ENCODE measurements at places on chromosomes 5 and 9.

- H3K27me3 ChIP-seq = peaks cover 5% of the 10 kb centered on the region
- no peak for DNase-seq
- no peaks in the 10 kb centered on the region for H3K36me3 ChIP-seq
- H3K4me1 ChIP-seq = no peaks in the 10 kb centered on the region
Observed at GRCh38 chr9:100590481-100590880, 12.6 kb downstream of the CAVIN4 start.

- no peaks in the 10 kb centered on the region for H3K27me3 ChIP-seq
- H3K27ac ChIP-seq = no peak overlapping the region
- peaks cover 27% of the 10 kb centered on the region for H3K36me3 ChIP-seq
- DNase-seq = peak; percentile 1
- H3K4me3 ChIP-seq = no peak overlapping the region
- H3K4me1 ChIP-seq = peaks cover 38% of the 10 kb centered on the region
Observed at GRCh38 chr9:135902655-135903357, 4.5 kb downstream of the CAMSAP1 start.

DNA sequence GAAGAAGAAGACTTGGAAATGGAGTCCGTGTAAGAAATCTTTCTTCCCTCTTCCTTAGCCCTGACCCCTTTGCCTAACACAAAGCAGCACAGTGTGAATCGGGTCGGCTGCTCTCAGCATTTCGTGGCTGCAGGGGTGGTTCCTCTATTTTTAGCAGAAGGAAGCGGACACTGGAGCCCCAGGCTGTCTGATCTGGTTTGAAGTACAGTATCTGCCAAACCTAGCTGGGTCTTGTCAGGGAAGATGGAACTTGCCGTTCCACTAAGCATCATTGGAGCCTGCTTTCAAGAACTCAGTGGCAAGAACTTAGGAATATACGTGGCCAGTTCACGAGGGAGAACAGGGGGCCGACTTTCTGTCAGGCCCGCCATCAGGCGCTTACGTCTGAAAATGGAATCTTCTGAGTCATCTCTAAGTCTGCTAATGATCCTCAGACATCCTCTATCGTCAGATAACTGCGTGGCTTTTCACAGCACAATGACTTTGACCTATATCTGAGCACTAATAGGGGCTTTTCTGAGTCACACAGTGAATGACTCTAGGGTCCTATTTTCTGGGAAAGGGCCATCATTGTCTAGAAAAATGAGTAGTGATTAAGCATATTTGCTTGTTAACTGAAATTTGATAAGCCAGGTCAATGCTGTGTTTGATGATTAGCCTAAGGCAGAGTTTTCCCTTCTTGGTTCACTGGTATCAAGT, 43.3 kb upstream of the NCS1 start:
- H3K4me3 ChIP-seq = peak overlapping the region; percentile 62
- peaks cover 58% of the 10 kb centered on the region for H3K4me1 ChIP-seq
- no peaks in the 10 kb centered on the region for H3K27me3 ChIP-seq

DNA sequence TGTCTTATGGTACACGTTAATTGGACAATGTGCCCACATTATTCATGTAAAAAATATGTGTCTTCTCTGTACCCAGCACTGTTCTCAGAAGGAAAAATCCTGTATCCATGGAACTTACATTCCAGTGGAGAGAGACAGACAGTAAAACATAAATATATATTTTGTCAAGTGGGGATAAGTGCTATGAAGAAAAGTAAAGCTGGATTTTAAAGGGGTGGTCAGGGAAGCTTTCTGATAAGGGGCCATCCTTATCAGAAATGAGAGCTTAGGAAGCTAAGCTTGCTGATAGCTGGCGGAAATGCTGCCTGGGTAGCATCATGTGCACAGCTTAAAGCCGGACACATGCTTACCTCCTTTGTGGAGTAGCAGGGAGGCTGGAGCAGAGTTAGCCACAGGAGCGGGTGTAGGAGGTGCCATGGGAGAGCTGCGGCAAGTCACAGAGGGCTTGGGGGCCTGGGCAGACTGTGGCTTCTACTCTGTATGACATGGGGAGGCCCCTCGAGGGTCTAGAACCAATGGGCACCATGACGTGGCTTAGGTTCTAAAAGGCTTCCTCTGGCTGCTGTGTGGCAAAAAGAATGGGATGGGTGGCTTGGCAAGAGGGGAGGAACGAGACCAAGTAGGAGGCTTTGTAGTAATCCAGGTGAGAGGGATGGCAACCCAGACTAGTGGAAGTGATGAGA, 141.7 kb downstream of the FGF1 start:
- no peak overlapping the region for H3K4me3 ChIP-seq
- DNase-seq = no peak
- no peaks in the 10 kb centered on the region for H3K36me3 ChIP-seq
- no peaks in the 10 kb centered on the region for H3K4me1 ChIP-seq

GRCh38 chr5:23139338-23140171, 286.4 kb upstream of the CDH12 start:
- H3K27me3 ChIP-seq = no peaks in the 10 kb centered on the region
- H3K36me3 ChIP-seq = no peaks in the 10 kb centered on the region
- H3K4me1 ChIP-seq = no peaks in the 10 kb centered on the region
- DNase-seq = no peak
- no peak overlapping the region for H3K27ac ChIP-seq
- H3K4me3 ChIP-seq = no peak overlapping the region

DNA sequence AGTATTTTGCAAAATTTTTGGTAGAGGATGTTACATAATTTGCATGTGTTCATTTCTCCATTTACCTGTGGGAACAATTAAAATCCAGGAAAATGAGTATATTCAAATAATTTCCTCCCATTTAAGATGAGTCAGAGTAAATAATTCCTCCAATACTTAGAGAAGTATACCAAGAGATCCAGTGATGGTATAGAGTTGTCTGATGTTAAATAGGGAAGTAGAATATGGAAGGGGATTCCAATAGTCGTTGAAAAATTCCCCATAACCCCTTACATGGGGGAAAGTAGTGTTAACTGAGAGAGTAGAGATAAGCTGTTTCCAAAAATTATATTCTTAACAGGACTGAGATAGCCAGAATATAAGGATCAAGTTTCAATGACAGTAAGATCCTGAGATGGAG, 15.7 kb downstream of the CD274 start:
- no peak overlapping the region for H3K4me3 ChIP-seq
- H3K27ac ChIP-seq = no peak overlapping the region
- peaks cover 62% of the 10 kb centered on the region for H3K36me3 ChIP-seq
- no peaks in the 10 kb centered on the region for H3K27me3 ChIP-seq
- DNase-seq = no peak

DNA sequence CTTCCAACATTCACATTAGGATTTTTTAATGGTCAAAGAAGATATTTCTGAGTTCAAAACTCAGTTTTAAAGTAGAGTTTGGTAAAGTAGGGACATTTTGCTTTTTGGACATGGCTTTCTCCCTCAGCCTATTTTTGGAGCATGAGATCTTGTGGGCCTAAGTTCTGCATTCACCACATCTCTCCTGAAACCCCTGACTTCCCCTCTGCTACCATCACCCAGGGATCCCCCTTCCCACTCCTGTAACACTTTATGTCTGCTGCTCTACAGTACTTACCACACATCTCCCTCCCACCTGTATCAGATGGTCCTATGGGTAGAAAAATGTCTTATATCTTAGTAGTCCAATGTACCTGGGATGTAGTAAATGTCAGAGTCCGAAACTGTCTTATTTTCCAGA, 48.2 kb upstream of the JAK2 start:
- H3K27me3 ChIP-seq = no peaks in the 10 kb centered on the region
- peak overlapping the region; percentile 57 for H3K4me3 ChIP-seq
- no peak for DNase-seq

- no peaks in the 10 kb centered on the region for H3K27me3 ChIP-seq
- no peaks in the 10 kb centered on the region for H3K4me1 ChIP-seq
- no peak overlapping the region for H3K4me3 ChIP-seq
- no peak overlapping the region for H3K27ac ChIP-seq
Observed at GRCh38 chr5:31783086-31783645, 144.2 kb downstream of the PDZD2 start.

DNA sequence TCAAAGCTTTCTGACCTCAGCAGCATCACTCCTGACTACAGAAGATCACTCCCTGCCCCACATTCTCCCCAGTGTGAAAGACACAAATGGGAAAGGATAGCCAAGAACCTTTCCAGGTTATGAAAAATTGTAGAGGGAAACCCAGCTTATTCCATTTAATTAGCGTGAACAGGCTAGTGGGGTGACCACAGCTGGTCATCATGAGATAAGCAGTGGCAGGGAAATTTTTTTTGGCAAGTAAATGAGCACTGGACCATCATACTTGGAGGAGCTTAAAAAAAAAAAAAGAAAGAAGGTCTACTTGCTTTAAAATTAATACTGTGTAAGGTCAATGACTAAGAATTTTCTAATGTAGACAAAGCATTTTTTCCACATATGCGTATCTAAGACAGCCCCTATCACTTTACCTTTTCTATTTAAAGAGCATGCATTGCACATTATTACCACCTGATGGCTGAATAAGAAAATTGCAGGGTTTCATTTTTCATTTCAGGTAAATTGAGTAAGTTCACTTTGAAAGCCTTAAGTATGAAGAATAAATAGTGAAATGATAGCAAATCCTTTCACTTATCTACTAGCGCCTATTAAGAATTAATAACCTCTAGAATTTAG, 123.6 kb downstream of the ELAVL2 start:
- H3K27me3 ChIP-seq = no peaks in the 10 kb centered on the region
- DNase-seq = no peak
- no peak overlapping the region for H3K27ac ChIP-seq
- H3K36me3 ChIP-seq = no peaks in the 10 kb centered on the region
- no peak overlapping the region for H3K4me3 ChIP-seq

DNA sequence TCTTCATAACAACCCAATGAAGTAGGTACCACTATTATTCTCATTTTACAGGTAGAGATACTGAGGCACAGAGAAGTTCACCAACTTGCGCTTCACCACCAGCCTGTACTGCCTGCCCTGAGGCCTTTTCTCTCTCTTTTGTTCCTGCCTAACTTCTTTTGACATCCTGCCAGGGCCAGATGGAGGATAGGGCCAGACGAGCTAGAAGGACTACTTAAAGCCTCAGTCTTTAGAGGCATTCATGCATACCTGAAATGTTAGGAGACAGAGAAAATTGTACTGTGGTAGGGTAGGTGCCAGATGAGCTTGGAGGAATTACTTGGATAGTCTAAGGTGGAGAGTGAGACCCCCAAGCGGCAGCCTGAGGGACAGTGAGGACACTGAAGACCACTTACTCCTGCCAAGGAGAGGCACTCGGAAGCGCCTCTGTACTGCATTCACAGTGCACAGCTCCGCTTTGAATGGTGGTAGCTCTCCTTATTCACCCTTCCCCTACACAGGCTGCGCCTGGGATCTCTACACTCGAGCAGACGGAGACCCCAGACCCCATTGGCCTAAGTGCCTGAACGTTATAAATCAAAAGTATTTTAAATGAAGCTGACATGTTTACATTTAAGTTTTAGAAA, 6.2 kb upstream of the ORM1 start:
- peaks cover 5% of the 10 kb centered on the region for H3K4me1 ChIP-seq
- no peak for DNase-seq
- no peak overlapping the region for H3K4me3 ChIP-seq
- no peaks in the 10 kb centered on the region for H3K36me3 ChIP-seq
- H3K27ac ChIP-seq = no peak overlapping the region

GRCh38 chr5:92552206-92553160, 1028.5 kb downstream of the NR2F1-AS1 start:
- no peak overlapping the region for H3K4me3 ChIP-seq
- H3K4me1 ChIP-seq = no peaks in the 10 kb centered on the region
- H3K36me3 ChIP-seq = no peaks in the 10 kb centered on the region
- H3K27me3 ChIP-seq = no peaks in the 10 kb centered on the region

- H3K27ac ChIP-seq = no peak overlapping the region
- no peak for DNase-seq
- peaks cover 28% of the 10 kb centered on the region for H3K4me1 ChIP-seq
- H3K27me3 ChIP-seq = no peaks in the 10 kb centered on the region
- H3K4me3 ChIP-seq = no peak overlapping the region
Observed at GRCh38 chr9:125822160-125822559, 75.0 kb downstream of the PBX3 start.

GRCh38 chr5:145856285-145856818, 16.5 kb downstream of the GRXCR2 start:
- no peak overlapping the region for H3K27ac ChIP-seq
- H3K27me3 ChIP-seq = peaks cover 14% of the 10 kb centered on the region
- no peak for DNase-seq
- H3K4me3 ChIP-seq = no peak overlapping the region

- no peak overlapping the region for H3K27ac ChIP-seq
- no peak for DNase-seq
- no peaks in the 10 kb centered on the region for H3K36me3 ChIP-seq
- H3K27me3 ChIP-seq = peaks cover 89% of the 10 kb centered on the region
- no peak overlapping the region for H3K4me3 ChIP-seq
Observed at GRCh38 chr5:1001406-1002270, 7.0 kb upstream of the NKD2 start.

DNA sequence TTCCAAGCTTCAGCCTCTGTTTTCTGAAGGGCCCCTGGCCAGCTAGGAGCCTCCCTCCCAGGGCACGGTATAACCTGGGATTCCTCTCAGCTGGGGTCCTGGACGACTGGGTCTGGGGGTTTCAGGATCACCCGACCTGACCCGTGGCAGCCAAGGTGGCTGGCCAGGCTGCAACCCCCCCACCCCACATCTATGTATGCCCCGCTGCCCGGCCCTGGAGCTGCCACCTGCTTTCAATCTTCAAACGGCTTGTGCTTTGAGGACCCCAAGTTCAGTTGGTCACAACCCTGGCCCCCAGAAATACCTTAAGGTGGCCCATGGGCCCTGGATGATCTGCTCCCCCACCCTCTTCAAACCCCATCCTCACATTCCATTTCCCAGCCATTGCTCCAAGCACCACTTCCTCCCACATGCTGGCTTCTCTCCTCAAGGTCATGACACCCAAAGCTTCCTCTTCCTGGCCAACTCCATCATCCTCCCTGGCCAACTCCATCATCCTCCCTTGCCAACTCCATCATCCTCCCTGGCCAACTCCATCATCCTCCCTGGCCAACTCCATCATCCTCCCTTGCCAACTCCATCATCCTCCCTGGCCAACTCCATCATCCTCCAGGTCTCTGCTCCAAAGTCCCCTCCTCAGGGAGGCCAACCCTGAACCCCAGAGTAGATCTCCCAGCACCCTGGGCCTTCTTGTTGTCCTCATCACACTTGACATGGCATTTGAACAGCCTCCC, 17.2 kb upstream of the TTLL11 start:
- peaks cover 9% of the 10 kb centered on the region for H3K27me3 ChIP-seq
- no peaks in the 10 kb centered on the region for H3K4me1 ChIP-seq
- DNase-seq = no peak
- no peak overlapping the region for H3K27ac ChIP-seq

Data from activated naive CD4-positive, alpha-beta T cell treated with anti-CD3 and anti-CD28 coated beads, Interleukin-2, amount 10 ng/mL, durations not matched to agents 7 days and 5 days (primary cell).